ENCODE measurements at places on chromosomes 2 and 18.

- peaks cover 37% of the 10 kb centered on the region for H3K4me1 ChIP-seq
- H3K27ac ChIP-seq: peak overlapping the region; percentile 89
- no peaks in the 10 kb centered on the region for H3K27me3 ChIP-seq
- peak; percentile 66 for DNase-seq
- H3K4me3 ChIP-seq: peak overlapping the region; percentile 55
These were observed 85.2 kb upstream of the NDUFV2 start for GRCh38 chr18:9017167-9017904.

DNA sequence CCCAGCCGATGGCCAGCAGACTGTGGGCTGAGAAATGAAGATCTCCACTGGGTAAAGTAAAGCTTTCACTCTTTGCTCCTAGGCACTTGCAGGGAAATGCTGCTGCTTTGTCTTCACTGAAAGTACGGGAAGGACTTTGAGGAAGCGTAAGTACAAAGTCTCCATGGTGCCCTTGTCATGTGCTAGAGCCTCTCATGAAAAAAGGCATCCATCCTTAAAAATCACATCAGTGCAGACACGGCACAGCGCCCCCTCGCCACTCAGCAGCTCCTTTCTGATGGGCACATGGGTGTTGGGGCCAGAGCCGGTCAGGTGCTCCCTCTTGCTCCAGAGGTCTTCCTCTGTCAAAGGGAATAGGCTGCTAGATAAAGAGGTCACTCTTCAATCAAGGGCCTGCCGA, 109.0 kb upstream of the STPG4 start:
- H3K36me3 ChIP-seq: no peaks in the 10 kb centered on the region
- no peak overlapping the region for H3K27ac ChIP-seq
- H3K4me3 ChIP-seq: no peak overlapping the region
- H3K27me3 ChIP-seq: no peaks in the 10 kb centered on the region

DNA sequence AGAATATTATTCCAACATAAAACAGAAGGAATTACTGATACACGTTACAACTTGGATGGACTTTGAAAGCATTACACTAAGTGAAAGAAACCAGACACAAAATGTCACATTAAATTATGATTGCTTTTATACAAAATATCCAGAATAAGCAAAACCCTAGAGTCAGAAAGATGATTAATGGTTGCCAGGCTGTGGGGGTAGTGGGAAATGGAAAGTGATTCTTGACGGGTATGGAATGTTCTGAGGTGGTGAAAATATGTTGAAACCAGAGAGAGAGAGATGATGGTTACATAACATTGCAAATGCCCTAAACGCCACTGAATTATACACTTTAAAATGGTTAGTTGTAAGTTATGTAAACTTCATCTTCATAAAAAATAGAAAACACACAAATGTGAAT, 1057.2 kb upstream of the TMEFF2 start:
- H3K36me3 ChIP-seq: no peaks in the 10 kb centered on the region
- no peak overlapping the region for H3K4me3 ChIP-seq
- H3K4me1 ChIP-seq: no peaks in the 10 kb centered on the region
- H3K27me3 ChIP-seq: no peaks in the 10 kb centered on the region
- no peak for DNase-seq

GRCh38 chr2:73103018-73103542, 9.7 kb downstream of the RAB11FIP5 start:
- H3K27ac ChIP-seq: no peak overlapping the region
- H3K27me3 ChIP-seq: no peaks in the 10 kb centered on the region
- H3K36me3 ChIP-seq: no peaks in the 10 kb centered on the region
- H3K4me3 ChIP-seq: no peak overlapping the region
- no peak for DNase-seq
- H3K4me1 ChIP-seq: peaks cover under 1% of the 10 kb centered on the region

DNA sequence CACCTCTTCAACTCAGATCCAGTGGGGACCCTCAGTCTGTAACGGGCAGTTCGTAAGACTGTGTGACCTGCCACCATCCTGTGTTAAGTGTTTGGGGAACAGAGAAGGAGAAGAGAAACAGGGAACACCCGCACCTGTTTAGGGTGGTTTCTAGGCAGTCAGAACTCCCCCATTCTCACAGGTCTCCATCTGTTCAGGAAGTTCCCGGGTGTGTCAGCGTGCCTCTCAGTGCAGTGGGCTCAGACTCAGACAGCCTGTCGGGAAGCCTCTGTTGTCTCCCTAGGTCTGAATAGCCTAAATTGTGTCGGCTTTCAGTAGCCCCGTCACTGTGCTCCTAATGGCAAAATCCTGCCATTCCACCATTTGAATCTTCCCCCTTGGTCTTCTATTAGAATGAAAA, 256.6 kb downstream of the LOXHD1 start:
- no peaks in the 10 kb centered on the region for H3K36me3 ChIP-seq
- H3K4me1 ChIP-seq: peaks cover 7% of the 10 kb centered on the region
- no peaks in the 10 kb centered on the region for H3K27me3 ChIP-seq
- H3K4me3 ChIP-seq: no peak overlapping the region

DNA sequence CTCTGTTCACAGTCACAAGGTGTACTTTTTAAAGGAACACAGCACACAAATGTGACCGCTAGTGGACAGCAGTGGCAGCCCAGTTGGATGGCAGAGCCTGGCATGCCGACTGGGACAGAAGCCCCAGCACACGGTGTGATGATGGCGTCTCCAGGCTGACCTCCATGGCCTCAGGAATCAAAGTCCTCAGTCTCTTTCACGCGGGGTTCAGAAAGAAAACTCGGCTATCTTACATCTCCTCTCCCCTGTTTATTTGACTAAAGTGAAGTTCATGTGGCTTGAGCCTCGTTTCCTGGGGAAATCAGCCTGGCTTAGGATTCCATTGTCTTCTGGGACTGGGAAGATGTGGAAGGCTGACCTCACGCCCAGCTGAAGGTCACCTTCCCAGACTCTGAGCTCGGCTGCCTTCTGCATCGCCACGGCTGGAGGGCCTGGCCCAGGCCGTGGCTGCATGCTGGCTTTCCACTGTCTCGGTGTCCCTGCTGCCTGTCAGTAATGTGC, 56.1 kb downstream of the ASAP2 start:
- DNase-seq: no peak
- no peaks in the 10 kb centered on the region for H3K4me1 ChIP-seq
- H3K4me3 ChIP-seq: no peak overlapping the region
- H3K27ac ChIP-seq: no peak overlapping the region

DNA sequence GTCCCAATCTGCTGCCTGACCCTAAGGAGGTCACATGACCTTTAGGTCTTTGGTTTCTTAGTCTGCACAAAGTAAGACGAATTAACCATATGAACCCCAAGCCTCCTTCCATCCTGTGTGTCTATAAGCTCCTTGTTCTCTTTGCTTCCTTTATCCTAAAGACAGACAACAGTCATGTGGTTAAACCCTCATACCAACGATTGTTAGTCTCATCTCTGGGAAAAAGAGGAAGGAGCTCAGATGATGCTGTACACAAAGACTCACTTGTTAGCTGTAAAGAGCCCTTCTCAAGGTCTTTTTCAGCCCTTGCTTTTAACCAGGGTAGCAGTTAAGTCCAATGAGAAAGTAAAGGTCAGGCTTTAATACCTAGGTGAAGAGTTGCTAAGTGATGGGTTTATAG, 443.7 kb downstream of the TNS1 start:
- H3K4me1 ChIP-seq: no peaks in the 10 kb centered on the region
- no peaks in the 10 kb centered on the region for H3K36me3 ChIP-seq
- no peak for DNase-seq
- H3K27ac ChIP-seq: no peak overlapping the region
- H3K4me3 ChIP-seq: no peak overlapping the region

DNA sequence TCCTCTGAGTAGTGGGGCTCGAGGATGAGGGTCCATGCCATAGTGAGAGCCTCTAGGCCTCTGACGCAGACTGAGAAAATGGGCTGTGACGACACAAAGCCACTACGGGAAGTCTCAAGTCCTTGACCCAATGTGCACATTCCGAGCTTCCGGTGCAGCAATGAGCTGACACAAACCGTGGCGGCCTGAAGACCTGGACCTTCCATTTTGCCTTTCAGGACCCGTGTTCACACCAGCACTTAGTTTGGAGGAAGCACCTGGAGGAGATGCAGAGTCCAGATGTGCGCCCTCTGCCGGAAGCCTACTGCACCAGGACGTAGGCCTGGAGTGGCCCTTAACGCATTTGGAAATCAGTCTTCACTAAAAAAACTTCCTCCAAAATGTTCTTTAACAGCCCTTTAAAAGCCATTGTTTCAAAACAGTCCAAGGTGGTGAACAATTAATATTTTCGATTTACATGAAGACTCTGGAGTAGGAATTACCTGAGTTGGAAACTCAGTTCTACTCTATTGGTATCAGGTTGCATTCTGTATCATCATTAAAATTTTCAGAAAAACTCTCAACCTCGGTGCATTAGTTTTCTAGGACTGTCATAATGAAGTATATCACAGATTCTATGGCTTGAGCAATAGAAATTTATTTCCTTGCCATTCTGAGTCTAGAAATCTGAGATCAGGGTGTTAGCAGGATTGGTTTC, 33.9 kb downstream of the BMP10 start:
- H3K4me1 ChIP-seq: peaks cover 65% of the 10 kb centered on the region
- no peak overlapping the region for H3K4me3 ChIP-seq
- peak; percentile 80 for DNase-seq
- no peaks in the 10 kb centered on the region for H3K36me3 ChIP-seq

- no peaks in the 10 kb centered on the region for H3K4me1 ChIP-seq
- H3K27ac ChIP-seq: no peak overlapping the region
- DNase-seq: no peak
- H3K4me3 ChIP-seq: no peak overlapping the region
These were observed 44.1 kb upstream of the GPC1 start for GRCh38 chr2:240391111-240392051.

GRCh38 chr2:54901224-54901986, 148.8 kb downstream of the RTN4 start:
- H3K27ac ChIP-seq: no peak overlapping the region
- H3K27me3 ChIP-seq: no peaks in the 10 kb centered on the region
- no peak overlapping the region for H3K4me3 ChIP-seq
- H3K36me3 ChIP-seq: no peaks in the 10 kb centered on the region
- DNase-seq: no peak

DNA sequence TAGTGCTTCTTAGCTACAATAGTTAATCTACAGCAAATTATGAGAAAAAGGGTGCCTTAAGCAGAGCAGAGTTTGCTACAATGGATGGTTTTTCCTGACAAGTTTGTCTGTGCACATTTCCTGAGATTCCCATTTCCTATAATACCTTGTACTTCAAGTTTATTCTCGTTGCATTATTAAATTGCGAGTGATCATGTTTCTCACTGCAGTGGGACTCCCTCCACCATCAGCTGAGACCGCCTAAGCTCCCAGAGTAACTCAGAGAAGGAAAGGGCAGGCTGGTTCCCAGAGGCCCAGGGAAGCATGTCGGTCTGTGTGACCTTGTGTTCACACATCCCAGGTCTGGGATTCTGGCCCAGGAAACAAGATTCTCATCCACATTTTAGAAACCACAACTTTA, 162.1 kb downstream of the ARL4C start:
- no peaks in the 10 kb centered on the region for H3K4me1 ChIP-seq
- H3K36me3 ChIP-seq: no peaks in the 10 kb centered on the region
- DNase-seq: no peak
- no peak overlapping the region for H3K27ac ChIP-seq

DNA sequence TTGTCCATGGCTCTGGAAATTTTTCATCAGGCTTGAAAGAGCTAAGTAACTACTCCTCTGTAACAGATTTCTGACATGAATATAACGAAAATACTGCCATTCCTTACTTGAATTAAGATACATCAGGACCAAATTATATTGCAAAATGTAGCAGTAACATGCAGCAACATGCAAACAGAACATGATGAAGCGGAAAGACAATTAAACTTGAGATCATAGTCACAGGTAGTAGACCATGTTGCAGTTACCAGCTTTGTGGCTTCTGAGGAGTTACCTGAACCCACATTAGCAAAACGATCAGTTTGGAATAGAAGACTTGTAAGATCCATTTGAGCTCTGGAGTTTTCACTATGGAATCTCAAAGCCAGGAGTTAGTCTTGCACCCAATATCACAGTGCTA, 76.2 kb downstream of the MREG start:
- H3K4me1 ChIP-seq: no peaks in the 10 kb centered on the region
- no peak overlapping the region for H3K4me3 ChIP-seq
- no peak for DNase-seq
- no peaks in the 10 kb centered on the region for H3K36me3 ChIP-seq
- no peaks in the 10 kb centered on the region for H3K27me3 ChIP-seq

DNA sequence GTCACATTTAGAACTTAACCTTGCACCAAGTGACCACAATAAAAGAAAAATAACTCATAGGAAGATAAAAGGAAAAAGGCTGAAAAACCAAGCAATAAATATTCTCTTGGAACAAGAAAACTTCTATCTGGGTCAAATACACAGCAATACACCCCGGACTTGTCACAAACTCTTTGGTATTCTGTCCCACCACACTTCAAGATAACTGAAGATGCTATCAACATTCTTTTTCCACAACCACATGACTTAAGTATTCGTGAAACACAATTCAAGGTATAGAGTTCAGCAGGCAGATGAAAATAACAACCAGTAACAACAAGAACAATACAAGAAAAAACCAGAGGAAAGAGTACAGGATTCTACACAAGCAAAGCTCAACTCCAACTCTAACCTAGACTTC, 18.0 kb downstream of the MBD2 start:
- H3K4me3 ChIP-seq: no peak overlapping the region
- H3K4me1 ChIP-seq: peaks cover 35% of the 10 kb centered on the region
- no peak overlapping the region for H3K27ac ChIP-seq
- H3K27me3 ChIP-seq: no peaks in the 10 kb centered on the region
- no peak for DNase-seq
- peaks cover 13% of the 10 kb centered on the region for H3K36me3 ChIP-seq

- no peak for DNase-seq
- H3K36me3 ChIP-seq: no peaks in the 10 kb centered on the region
These were observed 649.2 kb upstream of the CDH2 start for GRCh38 chr18:28826107-28826506.

GRCh38 chr2:18395555-18395954, 164.9 kb downstream of the RDH14 start:
- no peak for DNase-seq
- no peaks in the 10 kb centered on the region for H3K36me3 ChIP-seq
- no peaks in the 10 kb centered on the region for H3K27me3 ChIP-seq
- H3K4me3 ChIP-seq: no peak overlapping the region
- H3K27ac ChIP-seq: no peak overlapping the region
- no peaks in the 10 kb centered on the region for H3K4me1 ChIP-seq

DNA sequence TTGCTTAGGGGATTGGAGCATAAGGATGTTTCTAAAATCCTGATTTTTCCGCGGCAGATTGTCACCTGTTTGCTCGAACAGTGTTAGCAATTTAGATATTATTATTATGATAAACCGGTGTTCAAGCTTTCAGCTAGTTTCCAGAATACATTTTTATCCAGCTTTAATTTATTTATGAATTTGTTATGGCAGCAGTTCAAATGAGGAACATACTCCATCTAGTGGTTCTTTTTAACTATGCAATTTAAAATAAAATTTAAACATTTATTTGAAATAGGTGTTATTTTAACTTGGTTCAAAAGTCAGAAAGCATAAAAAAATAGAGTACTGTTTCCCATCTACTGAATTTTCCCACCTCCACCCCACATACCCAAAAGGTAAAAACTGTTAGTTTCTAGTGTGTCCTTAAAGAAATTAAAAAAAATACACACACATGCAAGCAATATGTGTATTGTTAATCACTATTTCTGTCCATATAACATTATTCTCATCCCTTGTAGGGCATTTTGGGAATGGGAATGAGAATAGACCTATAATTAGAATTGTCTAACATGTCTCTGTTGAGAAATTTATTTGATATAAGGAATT, 23.2 kb downstream of the ACOXL start:
- no peaks in the 10 kb centered on the region for H3K36me3 ChIP-seq
- DNase-seq: peak; percentile 41
- no peak overlapping the region for H3K4me3 ChIP-seq
- H3K27ac ChIP-seq: no peak overlapping the region
- H3K27me3 ChIP-seq: no peaks in the 10 kb centered on the region

- H3K4me1 ChIP-seq: no peaks in the 10 kb centered on the region
- H3K27ac ChIP-seq: no peak overlapping the region
- DNase-seq: no peak
- H3K27me3 ChIP-seq: no peaks in the 10 kb centered on the region
- no peak overlapping the region for H3K4me3 ChIP-seq
- no peaks in the 10 kb centered on the region for H3K36me3 ChIP-seq
These were observed 360.4 kb upstream of the KCNH7 start for GRCh38 chr2:163198972-163199371.

Measured in MM.1S (cell line).